Fibroblast of skin of left biceps (primary cell): ENCODE measurements at places on chromosomes 6 and 20.

GRCh38 chr6:125526007-125526720, 223.3 kb upstream of the HEY2 start:
- DNase-seq: no peak

DNA sequence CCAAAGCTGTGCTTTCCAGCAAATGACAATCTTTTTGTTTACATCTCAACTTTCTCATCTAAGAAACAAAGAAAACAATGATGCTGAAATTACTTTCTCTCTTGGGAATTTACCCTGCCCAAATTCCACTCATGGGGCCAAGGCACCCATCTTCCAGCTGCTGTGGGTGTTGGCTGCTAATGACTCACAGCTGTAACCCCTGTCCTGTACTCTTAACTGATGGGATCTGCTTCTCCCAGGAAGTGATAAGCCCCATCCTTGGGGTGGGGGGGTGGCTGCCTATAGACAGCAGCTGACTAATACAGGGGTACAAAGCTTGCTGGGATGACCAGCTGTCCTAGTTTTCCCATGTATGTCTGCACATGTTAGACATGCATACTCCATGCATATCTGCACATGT, 938.6 kb downstream of the C6orf118 start:
- no peak for DNase-seq

DNA sequence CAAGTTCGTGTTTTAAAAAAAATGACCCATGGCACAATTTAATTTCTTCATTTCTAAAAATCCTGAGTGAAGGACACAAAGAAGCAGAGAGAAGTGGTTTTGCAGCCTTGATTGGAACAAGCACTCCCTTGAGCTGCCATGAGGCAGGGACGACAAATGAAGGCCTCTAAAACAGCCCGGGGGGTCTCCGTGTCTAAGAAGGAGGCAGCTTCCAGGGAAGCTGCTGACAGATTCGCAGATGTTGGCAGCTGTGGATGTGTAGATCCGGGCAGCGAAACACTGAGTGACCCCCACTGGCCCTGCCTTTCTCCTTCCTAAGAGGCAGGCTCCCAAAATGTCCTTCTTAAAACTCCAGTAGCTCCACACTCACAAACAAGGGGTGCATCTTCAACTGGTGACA, 9.6 kb upstream of the LBP start:
- no peak for DNase-seq

DNA sequence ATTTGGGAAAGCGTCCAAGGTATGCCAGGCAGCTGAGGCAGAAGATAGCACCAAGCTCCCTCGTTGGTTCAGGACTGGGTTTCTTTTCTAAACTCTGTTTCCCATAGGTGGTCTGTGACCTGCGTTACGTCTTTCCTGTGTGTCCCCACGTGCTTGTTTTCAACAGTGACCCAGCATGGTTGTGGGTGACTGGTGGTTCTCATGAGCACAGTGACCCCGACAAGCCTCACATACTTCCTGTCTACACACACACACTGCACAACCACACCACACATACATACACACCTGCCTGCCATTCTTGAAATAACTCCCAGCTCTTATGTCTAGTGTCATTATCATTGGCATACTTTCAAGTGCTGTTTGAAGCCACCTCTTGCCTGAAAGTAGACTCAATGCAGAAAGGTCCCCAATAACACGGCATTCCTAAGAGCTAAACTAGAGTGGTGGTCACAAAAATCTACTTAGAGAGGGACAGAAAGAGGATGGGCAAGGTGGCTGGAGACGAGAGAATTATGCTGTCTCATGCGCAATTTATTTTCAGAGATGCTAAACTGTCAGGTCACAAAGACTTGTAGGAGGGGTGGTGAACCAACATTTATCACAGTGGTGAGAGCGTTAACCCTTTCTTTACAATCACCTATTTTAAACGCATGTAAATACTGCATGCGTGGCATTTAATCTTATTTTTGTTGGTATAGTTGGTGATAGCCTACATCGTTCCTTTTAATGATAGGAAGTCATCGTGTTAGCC, 66.7 kb downstream of the GCNT2 start:
- DNase-seq: no peak

- no peak for DNase-seq
Observed at GRCh38 chr20:32567384-32568178, 17.6 kb downstream of the NOL4L start.

- DNase-seq: no peak
Observed at GRCh38 chr20:49888212-49889000, 26.9 kb downstream of the SPATA2 start.

DNA sequence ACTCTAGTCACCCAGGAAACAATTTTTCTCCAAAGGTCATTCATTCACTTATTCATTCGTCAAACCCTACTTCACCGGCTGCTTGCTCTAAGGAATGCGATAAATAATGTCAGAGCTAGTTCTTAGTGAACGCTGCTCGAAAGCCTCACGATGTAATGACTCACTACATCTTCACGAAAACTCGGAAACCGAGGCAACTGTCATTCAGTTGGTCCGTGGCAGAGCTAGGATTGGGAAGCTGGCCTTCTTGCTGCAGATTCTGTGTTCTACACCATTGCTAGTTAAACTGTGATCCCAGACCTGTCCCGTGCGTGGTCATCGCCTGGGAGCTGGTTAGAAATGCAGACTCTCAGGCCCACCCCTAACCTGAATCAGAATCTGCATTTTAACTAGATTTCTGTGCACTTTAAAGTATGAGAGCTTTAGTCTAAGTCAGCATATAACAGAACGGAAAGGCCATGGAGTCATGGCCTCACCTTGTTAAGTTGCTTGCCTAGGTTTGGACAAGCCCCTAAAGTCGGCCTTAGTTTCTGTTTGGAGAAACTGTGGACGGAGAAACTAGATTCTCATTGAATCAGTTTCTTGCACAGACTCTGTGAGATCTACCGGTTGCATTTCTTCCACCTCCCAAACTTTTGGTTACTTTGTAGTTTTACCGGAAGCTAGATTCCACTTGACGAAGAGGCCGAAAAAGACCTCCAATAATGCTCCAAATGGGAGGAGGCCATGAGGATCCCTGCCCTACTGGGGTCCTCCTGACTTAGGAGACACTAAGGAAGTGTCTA, 651 bp upstream of the CCND3 start:
- DNase-seq: no peak

DNA sequence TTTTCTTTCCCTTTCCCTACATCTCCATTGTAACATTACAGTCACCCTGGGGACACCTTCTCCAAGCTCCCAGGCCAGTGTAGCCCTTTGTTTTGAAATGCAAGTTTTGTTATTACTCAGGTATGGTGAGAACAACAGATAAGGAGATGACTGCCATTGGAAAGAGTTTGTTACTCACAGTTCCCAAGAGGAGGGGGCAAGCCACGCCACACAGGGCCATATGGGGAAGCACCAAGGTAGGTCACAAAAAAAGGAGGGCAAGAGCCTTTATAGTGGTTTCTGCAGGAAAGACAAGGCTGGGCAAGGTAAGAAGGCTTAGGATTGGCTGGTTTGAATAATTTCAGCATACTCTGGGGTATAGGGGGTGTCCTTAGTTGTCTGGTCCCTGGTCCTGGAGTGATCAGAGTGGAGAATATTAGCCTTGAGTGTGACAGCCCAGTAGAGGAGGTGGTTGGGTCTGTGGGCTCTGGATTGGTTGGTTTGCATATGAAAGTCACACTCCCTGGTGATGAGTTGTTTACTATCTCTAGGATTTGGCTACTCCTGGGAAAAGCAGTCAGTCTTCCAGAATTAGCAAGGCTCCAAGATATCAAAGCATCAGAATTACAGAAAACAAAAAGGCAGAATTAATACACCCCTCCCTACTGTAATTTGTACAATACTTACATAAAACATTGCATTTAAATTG, 33.1 kb upstream of the SMLR1 start:
- DNase-seq: no peak

DNA sequence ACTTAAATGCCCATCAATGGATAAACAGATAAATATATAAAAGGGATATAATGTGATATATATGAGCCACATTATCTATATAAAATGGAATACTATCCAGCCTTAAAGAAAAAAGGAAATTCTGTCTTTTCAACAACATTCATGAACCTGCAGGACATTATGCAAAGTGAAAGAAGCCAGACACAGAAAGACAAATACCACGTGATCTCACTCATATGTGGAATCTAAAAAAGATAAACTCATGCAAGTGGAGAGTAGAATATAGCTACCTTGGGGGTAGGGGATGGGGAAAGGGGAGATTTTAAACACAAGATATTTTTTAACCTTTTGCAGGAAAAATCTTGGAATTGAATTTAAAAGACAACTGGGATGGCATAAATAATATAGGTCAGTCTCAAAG, 1.5 kb upstream of the OR2J1 start:
- DNase-seq: no peak

- no peak for DNase-seq
Observed at GRCh38 chr6:106318851-106319250, 6.7 kb downstream of the ATG5 start.

- no peak for DNase-seq
Observed at GRCh38 chr6:29017428-29017802, 12.3 kb upstream of the ZNF311 start.

GRCh38 chr6:39357998-39358686, 35.6 kb upstream of the KCNK16 start:
- DNase-seq: peak; percentile 21

- DNase-seq: no peak
Observed at GRCh38 chr6:169510871-169511270, 191.0 kb downstream of the WDR27 start.

GRCh38 chr6:88441346-88441745, 275.2 kb upstream of the CNR1 start:
- DNase-seq: no peak

GRCh38 chr6:139588734-139589593, 214.5 kb upstream of the CITED2 start:
- DNase-seq: peak; percentile 66

- DNase-seq: no peak
Observed at GRCh38 chr6:89948876-89949275, 54.6 kb downstream of the GJA10 start.

- no peak for DNase-seq
Observed at GRCh38 chr6:100261486-100261885, 203.2 kb downstream of the SIM1 start.

- DNase-seq: no peak
Observed at GRCh38 chr20:37868851-37869333, 34.0 kb upstream of the VSTM2L start.

- no peak for DNase-seq
Observed at GRCh38 chr6:3133515-3133914, 15.0 kb downstream of the BPHL start.

GRCh38 chr6:21767891-21768648, 174.5 kb downstream of the SOX4 start:
- no peak for DNase-seq

DNA sequence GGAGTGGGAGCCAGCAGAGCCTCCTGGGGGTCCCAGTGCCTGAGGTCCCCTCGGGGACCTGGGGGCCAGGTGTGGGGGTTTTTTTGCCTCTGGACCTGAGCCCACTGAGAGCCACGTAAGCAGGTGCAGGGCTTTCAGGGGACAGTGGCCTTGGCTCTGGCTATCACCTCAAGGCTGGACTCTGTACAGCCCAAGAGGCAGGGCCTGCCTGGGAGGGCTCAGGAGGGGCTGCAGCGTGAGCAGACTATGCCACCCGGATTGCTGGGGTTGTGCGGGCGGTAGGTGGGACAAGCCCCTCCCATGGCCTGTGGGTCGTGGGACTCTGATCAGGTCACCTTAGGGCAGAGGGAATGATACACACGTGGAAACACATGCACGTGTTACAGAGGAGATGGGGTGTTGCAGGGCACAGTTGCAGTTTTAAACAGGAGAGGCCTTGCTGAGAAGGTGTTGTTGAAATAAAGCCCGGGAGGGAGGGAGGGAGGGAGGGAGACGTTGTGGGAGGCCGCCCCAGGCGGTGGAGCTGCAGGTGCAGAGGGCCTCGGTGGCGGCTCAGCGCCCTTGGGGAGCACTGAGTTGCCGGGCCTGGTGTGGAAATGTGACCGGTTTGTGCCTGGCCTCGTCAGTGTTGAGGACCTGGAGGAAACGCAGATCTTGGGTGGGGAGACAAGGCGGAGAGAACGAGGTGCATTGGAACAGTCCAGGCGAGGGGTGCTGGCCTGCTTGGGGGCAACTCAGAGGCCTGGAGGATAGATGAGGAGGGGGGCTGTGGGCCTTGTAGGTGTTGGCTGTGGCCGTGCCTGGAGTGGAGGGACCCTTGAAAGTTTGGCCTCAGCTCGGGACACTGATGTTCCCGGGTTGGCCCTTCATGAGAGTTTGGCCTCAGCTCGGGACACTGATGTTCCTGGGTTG, 2.3 kb downstream of the TCEA2 start:
- DNase-seq: no peak

- DNase-seq: no peak
Observed at GRCh38 chr6:55131616-55132015, 42.7 kb upstream of the HCRTR2 start.

GRCh38 chr20:53413186-53413631, 180.4 kb downstream of the ZNF217 start:
- no peak for DNase-seq

GRCh38 chr6:14017626-14018475, 93.1 kb downstream of the RNF182 start:
- DNase-seq: no peak

DNA sequence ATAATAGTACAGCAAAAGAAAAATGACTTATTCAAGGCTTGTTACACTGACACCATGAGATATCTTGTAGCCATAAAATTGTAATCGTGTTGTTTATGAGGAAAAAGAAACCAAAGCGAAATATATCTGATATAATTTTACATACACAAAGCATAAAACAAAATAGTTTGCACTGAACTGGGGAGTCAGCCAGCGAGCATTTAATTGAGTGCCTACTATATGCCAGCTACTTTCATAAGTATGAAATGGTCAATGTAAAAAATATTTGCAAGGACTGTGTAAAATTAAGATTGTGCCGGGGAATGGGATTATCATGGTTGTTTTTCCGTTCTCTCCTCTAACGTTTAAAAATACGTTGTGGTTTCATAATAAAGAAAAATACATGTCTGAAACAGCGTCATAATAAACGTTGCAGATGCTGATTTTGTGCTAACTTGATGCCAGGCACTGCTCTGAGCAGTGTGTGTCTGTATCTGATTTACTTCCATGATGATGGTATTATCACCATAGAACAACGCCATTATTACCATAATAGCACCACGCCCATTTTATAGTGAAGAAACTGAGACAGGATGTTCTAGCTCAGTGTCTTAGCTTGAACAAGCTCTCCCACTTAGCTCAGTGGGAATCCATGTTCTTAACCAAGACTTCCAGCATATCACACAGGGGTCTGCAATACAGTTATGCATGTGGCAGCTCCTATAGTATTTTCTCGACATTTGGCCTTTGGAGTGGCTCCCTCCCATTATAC, 144.6 kb downstream of the BCAS1 start:
- no peak for DNase-seq

GRCh38 chr20:43658069-43658722, 8.7 kb upstream of the MYBL2 start:
- no peak for DNase-seq

DNA sequence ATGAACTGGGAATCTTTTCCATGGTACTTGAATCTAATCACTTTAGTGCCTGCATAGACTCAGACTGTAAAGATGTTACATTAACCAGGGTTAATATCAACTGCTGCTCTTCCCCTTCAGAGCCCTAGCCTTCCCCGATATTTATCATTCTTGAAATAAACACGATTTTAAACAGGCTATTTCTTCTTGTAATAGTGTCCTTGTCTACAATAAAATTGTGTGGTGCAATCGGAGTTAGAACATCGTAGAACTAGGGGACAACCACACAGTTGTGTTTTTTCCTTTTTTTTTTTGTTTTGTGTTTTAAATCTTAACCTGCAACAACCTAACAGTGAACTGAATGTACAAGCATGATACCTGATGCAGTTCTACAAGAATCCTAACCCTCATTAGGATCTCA, 4.5 kb downstream of the GJA1 start:
- no peak for DNase-seq

- no peak for DNase-seq
Observed at GRCh38 chr6:39790772-39791171, 1.4 kb upstream of the DAAM2 start.

- DNase-seq: no peak
Observed at GRCh38 chr6:3287976-3288707, 29.4 kb downstream of the PSMG4 start.
